Kasumi-1 (cell line): ENCODE measurements at places on chromosomes 13 and 19.

GRCh38 chr19:33956941-33957340, 160.3 kb downstream of the KCTD15 start:
- no peak for DNase-seq

DNA sequence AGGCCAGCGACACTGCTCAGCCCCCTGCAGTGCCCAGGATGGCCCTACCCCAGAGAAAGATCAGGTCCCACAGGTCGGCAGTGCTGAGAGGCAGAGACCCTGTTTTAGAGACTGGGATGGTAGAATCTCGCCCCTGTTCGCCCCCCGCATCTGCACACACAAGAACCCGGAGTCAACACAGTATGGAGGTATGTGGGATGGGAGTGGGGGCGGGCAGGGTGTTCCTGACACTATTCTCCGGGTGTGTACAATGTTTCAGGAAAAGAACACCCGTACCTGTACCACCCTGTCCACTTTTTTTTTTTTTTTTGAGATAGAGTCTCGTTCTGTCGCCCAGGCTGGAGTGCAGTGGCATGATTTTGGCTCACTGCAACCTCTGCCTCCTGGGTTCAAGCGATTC, 19.3 kb downstream of the PIP5K1C start:
- DNase-seq = no peak

GRCh38 chr19:15147090-15147489, 39.9 kb downstream of the SYDE1 start:
- no peak for DNase-seq

DNA sequence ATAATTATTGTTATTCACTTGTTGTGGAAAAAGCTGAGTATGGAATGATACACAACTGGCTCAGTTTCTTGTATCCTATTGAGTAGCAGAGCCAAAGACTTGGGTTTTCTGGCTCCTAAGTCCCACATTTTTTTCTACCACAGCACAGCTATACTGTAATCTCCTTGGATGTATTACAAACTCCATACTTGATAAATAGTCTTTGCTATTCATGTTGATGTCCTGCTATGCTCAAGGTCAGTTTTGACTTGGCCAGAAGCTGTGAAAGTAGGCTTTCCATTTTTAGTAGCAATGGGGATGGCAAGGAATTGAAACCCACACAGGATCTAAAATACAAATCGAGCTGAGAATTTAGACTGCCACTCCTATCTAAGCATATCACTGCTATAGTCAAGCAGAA, 79.1 kb downstream of the B3GLCT start:
- DNase-seq = no peak

GRCh38 chr13:95003019-95003813, 290.9 kb upstream of the SOX21 start:
- DNase-seq = no peak

DNA sequence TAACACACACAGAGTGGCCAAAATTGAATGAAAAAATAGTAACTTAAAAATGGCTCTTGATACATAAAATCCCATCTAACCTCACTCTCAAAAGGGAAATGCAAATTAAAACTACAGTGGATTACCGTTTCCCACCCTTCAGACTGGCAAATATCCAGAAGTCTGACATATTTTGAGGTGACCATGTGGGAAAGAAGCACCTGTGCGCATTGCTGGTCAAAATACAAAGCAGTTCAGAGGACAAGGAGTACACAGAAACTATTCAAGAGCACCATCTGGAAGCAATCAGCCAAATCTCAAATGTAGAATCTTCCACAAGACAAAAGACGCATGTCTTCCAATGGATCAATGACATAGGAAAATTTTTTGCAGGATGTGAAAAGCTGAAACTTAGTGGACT, 23.2 kb downstream of the NALCN start:
- DNase-seq = no peak

DNA sequence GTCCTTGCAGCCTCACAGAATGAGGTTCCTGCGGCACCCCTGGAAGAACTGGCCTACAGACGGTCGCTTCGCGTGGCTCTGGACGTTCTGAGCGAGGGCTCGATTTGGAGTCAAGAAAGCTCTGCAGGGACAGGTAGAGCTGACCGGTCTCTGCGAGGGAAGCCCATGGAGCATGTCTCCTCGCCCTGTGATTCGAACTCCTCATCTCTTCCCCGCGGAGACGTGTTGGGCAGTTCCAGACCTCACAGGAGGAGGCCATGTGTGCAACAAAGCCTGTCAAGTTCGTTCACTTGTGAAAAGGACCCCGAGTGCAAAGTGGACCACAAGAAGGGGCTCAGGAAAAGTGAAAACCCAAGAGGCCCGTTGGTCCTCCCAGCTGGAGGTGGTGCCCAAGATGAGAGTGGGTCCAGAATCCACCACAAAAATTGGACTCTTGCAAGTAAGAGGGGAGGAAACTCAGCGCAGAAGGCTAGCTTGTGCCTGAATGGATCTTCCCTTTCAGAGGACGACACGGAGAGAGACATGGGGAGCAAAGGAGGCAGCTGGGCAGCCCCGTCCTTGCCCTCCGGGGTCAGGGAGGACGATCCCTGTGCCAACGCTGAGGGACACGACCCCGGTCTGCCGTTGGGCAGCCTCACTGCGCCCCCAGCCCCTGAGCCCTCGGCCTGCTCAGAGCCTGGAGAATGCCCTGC, 23.4 kb upstream of the NDUFS7 start:
- no peak for DNase-seq

DNA sequence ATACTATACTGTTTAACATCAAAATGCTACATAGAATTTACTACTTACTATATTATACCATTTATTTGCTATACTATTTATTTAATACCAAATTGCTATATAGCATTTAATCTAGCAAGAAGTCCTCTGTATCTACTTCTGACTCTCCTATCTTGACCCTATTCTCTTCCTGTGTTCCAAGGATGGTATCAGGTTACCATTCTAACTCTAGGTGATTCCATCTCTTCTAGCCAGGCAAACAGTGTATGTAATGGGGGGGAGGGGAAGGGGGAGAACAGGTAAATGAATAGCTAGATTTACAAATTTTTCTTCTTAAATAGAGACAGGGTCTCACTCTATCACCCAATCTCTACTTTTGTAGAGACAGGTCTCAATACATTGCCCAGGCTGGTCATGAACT, 200.3 kb downstream of the DIAPH3 start:
- DNase-seq = no peak
